ENCODE measurements at places on chromosomes 5 and 9.
A peak's percentile ranks its signal among the peaks of the same experiment; 100 is the strongest.

DNA sequence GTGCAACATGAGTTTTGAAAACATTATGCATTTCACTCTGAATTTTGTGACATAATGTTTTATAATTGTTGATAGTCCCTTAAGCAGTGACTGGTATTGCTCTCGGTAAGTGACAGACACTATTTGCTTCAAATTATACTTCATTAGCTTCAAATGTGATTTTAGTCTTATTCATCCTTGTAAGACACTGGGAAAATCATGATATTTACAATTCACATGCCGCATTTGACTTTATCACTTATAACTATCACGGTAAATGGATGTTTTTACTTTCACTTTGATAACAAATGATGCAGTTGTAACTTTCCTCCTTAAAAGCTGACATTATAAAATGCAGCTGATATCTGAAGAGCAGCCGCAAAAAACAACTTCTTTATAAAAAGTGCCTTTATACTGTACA, 44.1 kb upstream of the ITGA2 start:
- DNase-seq: no peak

GRCh38 chr5:136799806-136800372, 434.5 kb upstream of the TRPC7 start:
- no peak for DNase-seq

- no peak for DNase-seq
These were observed 431.7 kb downstream of the HCN1 start for GRCh38 chr5:45264447-45264846.

GRCh38 chr5:136984772-136985446, 514.2 kb downstream of the SPOCK1 start:
- no peak for DNase-seq

DNA sequence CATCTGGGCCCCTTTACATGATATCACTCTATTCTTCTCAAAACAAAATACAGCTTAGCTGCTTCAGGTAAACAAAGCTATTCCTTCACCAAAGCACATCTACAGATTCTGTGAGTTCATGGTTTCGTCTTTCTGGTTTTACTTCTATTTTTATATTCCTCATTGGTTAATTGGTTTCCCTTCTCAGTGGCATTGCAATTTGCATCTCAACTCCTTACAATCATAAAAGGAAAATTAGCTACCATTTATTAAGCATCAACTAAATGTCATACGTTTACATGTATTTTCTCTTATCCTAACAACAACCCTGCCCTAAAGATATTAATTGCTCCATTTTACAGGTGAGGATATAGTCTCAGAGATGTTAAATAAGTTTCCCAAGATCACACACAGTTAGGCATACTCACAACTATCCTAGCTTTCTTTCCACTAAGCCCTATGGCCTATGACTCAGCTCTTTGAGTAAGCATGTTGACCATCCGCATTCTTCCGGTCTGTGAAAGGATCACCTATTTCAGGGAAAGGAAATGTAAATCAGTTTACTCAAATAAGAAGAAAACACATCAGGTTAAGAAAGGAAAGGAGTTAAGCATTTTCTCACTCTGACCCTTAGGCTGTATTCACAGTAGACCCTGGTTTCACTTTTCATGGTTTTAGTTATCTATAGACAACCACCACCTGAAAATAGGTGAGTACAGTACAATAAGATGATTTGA, 146.1 kb downstream of the CAAP1 start:
- no peak for DNase-seq

GRCh38 chr9:21811914-21812313, 9.5 kb downstream of the MTAP start:
- no peak for DNase-seq

GRCh38 chr9:131873891-131874440, 134.1 kb upstream of the RAPGEF1 start:
- DNase-seq: no peak

GRCh38 chr5:73433272-73433981, 15.2 kb downstream of the FOXD1 start:
- DNase-seq: no peak

- DNase-seq: no peak
These were observed 335 bp downstream of the ROPN1L start for GRCh38 chr5:10441992-10442435.

DNA sequence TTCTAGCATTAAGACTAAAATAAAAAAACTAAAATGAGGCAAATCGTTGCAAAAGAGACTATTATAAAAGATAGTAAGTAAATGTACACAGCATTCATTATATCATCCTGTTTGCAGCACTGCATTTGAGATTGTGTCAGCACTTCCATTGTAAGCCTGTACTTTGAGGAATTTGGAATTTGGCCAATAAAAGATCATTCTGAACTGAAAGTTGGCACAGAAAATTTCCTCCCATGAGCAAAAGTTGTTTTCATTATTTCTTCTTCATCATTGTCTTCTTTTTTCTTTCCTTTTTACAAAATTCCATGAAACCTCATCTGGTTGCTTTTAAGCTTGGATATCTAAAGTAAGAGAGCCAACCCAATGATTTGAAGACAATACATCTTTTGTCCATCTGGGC, 199.3 kb upstream of the ADAMTSL1 start:
- DNase-seq: no peak

- no peak for DNase-seq
These were observed 217.3 kb upstream of the RASEF start for GRCh38 chr9:83280268-83280667.

DNA sequence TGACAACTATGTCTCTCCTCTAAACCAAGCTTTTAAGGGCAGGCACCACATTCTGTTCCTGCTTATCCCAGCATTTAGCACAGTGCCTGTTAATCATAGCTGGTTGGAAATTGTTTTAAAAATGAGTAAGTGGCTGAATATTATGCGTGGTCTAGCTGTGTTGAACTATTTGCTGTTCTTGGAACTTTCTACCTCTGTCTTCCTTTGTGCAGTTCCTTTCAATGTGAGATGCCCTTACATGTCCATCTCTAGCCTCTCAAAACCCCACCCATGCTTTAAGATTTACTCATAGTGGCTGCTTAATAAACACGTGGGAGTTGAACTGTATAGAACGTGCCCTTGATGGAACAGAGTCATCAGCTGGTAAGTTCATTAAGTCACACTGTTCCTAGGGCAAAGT, 34.5 kb downstream of the C9orf57 start:
- DNase-seq: no peak

- DNase-seq: no peak
These were observed 9.3 kb upstream of the RNF145 start for GRCh38 chr5:159218595-159219023.

DNA sequence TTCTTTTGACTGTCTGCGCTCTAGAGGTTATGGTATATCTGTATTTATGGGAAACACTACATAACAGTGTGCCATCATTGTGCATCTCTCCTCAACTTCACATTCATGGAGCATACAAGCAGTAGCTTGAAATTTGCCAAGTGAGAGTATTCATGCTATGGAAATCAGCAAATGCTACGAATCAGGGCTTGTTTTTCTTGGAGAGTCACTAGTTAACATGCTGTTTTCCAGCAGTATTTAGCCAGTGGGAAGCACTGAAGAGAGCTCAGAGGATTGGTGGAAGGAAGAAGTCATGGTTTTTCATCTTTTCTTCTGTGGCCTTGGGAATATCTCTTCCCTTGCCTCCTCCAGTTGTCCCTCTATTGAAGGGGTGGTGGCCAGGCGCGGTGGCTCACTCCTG, 303.0 kb downstream of the PSAT1 start:
- no peak for DNase-seq

GRCh38 chr9:15211815-15212495, 95.1 kb downstream of the TTC39B start:
- no peak for DNase-seq

DNA sequence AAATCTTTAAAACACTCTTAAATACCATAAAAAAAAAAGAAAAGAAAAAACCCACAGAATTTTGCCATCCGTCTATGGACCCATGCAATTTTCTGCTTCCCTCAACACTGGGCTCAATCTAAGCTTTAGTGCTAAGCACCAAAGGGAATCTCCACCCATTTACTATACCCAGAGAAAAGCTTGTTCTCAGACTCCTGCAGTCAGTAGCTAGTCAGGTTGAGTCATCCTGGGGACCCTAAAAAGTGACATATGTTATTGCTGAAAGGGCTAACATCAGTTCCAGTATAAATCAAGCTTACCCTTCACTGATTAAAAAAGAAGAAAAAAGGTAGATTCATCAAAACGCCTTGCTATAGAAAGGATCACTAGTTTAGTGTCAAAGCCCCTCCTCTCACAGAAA, 177.6 kb downstream of the MUSK start:
- no peak for DNase-seq

- DNase-seq: no peak
These were observed 12.3 kb upstream of the RAB14 start for GRCh38 chr9:121214005-121214404.

DNA sequence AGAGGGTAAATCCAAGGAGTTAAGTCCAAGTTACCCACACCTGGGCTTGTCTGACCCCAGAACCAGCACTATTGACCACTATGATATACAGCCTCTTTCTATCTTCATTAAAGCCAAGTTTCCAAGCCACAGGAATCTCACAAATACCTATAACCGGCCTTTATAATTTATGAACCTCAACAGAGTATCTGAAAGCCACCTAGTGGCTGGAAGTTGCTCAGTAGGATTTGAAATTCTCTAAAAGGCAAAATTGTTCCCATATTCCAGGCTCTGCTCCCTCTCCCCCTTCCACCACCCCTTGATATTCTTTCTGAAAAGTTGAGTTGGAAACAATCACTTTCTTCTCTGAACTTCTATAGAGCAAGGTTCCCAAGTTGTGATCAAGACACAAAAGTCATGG, 106.4 kb upstream of the GPR151 start:
- no peak for DNase-seq

GRCh38 chr5:128376577-128376976, 161.5 kb downstream of the FBN2 start:
- no peak for DNase-seq

- no peak for DNase-seq
These were observed 4.0 kb downstream of the BRD3 start for GRCh38 chr9:134063571-134064450.

DNA sequence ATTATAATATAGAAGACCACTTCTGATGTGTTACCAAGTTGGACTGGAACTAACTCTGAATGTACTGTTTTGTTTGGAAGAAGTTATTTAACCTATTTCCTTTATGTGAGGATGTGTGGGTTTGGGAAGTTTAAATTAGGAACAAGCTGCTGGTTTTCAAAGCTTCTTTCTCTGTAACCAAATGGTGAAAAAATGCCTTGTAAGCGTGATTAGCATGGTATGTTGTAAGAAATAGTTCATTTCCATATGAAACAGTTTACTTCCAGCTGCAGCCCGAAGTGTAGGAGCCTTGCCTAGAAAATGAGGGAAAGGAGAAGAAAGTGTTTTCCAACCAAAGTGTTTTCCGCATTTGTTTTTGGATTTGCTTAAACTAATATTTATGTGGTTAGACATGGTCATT, 36.0 kb downstream of the TTC1 start:
- no peak for DNase-seq

GRCh38 chr5:157603333-157604190, 28.0 kb upstream of the ADAM19 start:
- DNase-seq: no peak

DNA sequence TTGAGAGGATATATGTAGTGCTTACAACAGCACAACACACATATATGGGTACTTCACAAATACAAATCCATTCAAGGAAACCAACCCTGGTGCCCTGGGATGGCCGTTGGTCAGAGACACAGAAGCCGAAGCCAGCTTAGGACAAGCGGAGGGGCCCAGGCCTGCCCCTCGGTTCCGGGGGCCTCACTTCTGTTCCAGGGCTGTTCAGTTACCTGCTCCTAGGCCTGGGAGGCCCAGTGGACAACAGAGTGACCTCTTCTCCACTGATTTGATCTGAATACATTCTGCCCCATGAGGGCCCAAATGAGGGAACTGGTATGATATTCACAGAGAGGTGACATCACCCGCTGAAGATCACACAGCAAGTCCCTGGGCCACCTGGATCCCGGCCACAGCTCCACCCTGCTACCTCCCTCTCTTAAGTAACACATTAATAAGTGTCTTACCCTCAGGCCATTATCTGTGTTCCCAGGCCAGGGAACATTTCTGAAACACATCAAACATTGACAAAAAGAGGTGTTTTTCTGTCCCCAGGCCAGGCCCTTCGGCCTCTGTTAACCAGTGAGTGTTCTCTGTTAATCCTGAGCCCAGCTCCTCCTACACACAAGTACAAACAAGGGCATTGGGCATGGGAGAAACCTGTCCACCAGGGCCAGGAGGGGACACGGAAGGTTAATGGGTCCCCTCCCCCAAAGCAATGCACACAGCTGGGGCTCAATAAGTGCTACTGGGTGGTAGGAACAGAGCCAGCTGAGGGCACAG, 4.5 kb upstream of the GRHPR start:
- no peak for DNase-seq

DNA sequence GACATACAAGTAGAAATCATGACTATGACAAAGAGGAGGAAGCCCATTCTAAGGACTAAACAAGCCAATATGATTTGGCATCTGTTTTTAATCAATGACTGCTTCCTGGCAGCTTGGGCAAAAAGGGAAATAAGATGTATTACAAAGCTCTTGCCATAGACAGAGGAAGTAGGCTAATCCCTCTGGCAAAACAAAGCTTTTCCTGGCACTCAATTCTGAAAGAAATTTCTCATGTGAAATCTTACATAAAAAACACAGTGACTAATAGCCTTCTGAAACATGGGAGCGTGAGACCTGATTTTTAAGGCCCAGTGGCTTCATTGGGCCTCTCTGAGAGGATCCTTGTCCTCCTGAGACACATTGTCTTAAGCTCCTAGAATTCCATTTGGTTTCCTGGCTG, 93.6 kb downstream of the COL23A1 start:
- DNase-seq: no peak

DNA sequence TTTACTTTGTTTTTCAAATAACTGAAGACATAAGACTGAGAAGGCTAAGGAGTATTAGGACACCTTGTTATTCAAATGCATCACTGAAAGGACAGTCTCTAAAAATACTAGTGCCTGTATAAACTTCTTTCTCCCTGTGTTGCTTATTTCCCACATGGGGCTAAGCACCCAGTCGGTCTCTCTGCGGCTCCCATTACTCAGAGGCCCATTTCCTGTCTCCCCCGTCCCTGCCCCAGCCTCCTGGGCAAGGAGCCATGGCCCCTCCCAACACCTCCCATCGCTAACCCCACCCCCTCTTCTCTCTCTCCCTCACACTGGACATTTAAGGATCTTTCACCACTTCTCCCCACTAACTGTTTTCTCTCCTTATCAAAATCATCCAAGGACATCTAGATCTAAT, 81.9 kb downstream of the EBF1 start:
- peak; percentile 48 for DNase-seq

GRCh38 chr5:179121667-179122111, 61.5 kb downstream of the ZNF354C start:
- no peak for DNase-seq

DNA sequence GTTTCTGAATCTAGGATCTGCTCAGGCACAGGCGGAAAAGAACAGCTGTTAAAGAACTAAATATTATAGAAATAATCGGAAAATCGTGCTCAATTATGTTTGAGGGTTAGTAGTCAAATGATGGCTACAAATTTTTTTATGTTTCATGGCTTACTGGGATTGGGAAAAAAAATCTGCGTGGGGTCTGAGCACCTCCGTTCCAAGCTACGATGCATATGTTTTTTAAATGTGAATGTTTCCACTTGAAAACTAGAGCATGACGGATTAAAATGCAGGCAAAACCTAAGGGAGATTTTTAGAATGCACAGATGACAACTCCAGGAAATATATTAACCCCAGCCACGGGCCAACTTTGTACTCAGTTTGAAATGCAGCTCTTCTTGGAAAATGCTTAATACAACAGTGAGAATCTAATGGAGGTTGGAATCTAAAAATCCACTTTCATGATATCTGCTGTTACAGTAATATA, 5.3 kb downstream of the OTP start:
- no peak for DNase-seq

All from colonic mucosa (tissue), 4 donors.